HepG2 (cell line): ENCODE measurements at places on chromosomes 11 and 22. TPM values are rescaled to one million over a fixed set of nuclear protein-coding genes. Genes with fewer than 3 reads are reported as not detected.

Gene CABP4
- total RNA-seq, result not detected in 2 replicates

Gene SHISA8
- total RNA-seq, result not detected in 2 replicates

Gene DKK3
- 0.09 TPM in 1 of 2 replicates, not detected in the other for total RNA-seq

Gene ARHGEF17
- 5.7 and 10.7 TPM in 2 replicates for total RNA-seq

Gene ZNF215
- not detected in 2 replicates for total RNA-seq
